NCI-H2081 (cell line): ENCODE measurements at places on chromosomes 5 and 9.

- DNase-seq = no peak
Measured at GRCh38 chr9:123281659-123282350, 13.4 kb upstream of the STRBP start.

DNA sequence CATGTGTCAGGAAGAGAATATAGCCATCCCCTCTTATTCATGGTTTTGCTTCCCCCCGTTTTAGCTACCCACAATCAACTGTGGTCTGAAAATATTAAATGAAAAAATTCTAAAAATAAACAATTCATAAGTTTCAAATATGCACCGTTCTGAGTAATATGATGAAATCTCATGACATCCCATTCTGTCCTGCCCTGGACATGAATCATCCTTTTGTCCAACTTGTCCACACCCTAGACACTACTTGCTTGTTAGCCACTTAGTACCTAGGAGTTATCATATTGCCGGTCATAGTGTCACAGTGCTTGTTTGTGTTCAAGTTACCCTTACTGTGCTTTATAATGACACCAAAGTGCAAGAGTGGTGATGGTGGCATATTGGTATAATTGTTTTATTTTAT, 113.5 kb downstream of the CAAP1 start:
- no peak for DNase-seq

- DNase-seq = no peak
Measured at GRCh38 chr9:17623965-17624364, 45.1 kb downstream of the SH3GL2 start.

DNA sequence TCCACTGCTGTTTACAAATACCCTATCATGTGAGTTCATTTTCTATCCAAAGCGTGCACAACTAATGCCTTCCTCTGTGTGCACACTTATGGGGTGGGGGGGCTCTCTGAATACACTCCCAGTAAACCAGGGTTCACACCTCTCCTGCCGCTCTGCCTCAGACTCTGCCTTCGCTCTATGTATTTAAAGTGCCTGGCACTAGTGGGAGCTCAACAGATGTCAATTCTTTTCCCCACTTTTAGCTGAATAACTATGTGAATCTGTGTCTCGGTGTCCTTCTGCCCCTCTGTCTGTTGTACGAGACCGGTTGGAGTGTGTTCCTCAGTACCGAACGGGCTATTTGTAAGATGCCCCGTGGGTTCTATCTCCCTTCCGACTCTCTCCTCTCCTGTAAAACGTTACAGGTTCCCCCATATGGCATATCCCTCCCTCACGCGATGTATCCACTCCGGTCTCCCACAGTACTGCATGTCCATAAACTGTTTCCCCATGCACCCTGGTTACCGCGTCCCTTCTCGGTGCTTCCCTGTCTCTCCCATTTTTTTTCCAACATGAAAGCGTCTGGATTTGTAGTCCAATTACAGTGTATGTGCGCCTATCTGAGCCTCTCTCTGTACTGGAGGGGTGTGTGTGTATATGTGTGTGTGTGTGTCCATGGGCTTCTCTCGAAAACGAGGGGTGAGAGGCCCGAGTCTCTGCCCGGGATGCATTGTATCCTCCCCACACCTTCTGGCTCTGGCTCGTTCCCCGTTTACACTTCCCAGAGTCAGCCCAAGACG, 1.6 kb downstream of the ELL2 start:
- DNase-seq = no peak

GRCh38 chr5:44614845-44615244, 193.9 kb upstream of the MRPS30 start:
- DNase-seq = no peak

DNA sequence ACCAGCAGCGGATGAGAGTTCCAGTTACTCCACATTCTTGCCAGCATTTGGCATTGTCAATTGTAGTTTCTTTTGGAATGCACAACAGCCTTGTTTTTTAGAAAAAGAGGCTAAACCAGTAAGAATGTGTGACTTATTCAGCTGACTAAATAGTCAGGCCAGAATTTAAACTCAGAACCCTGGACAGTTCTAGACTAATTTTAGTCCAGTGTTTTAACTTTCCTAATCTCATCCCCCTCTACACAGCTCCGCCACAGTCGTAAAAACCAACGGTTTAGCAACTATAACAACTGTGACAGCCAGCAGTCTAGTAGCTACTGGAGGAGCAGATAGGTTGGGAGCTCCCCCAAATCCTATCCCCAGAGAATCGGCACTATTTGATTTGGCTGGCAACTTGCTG, 103.7 kb downstream of the FOXD1 start:
- DNase-seq = no peak
